ENCODE measurements at places on chromosomes 2 and 18.

GRCh38 chr2:171365232-171365631 is 68.6 kb downstream of the METTL8 start:
- DNase-seq: no peak

- no peak for DNase-seq
Observed at GRCh38 chr2:68404893-68405799, 40.1 kb downstream of the PLEK start.

DNA sequence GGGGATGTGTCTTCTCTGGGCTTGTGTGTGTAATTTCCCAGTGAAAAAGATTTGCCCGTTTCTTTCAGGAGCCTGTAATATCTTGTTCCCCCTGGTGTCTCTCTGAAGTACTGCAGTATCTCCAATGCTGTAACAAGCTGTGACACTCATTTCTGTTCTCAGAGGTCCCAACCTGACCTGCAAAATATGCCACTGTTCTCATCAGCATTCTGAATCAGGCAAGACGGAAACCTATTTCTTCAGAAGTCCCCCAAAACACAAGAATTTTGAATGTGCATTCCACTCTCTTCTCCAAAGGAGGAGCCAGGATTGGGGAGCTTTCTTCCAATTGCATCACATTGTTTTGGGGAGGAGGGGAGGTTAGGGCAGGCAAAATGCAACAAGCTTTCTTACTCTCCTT is 77.0 kb upstream of the CNGA3 start:
- no peak for DNase-seq

GRCh38 chr2:125658583-125658982 is 997.4 kb upstream of the GYPC start:
- DNase-seq: no peak

- no peak for DNase-seq
Observed at GRCh38 chr18:45270289-45270771, 344.9 kb upstream of the SLC14A2 start.

GRCh38 chr2:36455011-36455410 is 99.4 kb downstream of the CRIM1 start:
- DNase-seq: no peak

- no peak for DNase-seq
Observed at GRCh38 chr18:13612196-13612997, 114.0 kb downstream of the FAM210A start.

- no peak for DNase-seq
Observed at GRCh38 chr2:178044836-178045235, 27.7 kb downstream of the PDE11A start.

GRCh38 chr2:37215250-37215649 is 16.1 kb downstream of the CEBPZ start:
- no peak for DNase-seq

- DNase-seq: no peak
Observed at GRCh38 chr2:29917781-29918180, 3.6 kb downstream of the ALK start.

- peak; percentile 62 for DNase-seq
Observed at GRCh38 chr18:6566338-6566911, 151.7 kb upstream of the L3MBTL4 start.

- DNase-seq: no peak
Observed at GRCh38 chr18:2958819-2959298, 54.1 kb downstream of the LPIN2 start.

DNA sequence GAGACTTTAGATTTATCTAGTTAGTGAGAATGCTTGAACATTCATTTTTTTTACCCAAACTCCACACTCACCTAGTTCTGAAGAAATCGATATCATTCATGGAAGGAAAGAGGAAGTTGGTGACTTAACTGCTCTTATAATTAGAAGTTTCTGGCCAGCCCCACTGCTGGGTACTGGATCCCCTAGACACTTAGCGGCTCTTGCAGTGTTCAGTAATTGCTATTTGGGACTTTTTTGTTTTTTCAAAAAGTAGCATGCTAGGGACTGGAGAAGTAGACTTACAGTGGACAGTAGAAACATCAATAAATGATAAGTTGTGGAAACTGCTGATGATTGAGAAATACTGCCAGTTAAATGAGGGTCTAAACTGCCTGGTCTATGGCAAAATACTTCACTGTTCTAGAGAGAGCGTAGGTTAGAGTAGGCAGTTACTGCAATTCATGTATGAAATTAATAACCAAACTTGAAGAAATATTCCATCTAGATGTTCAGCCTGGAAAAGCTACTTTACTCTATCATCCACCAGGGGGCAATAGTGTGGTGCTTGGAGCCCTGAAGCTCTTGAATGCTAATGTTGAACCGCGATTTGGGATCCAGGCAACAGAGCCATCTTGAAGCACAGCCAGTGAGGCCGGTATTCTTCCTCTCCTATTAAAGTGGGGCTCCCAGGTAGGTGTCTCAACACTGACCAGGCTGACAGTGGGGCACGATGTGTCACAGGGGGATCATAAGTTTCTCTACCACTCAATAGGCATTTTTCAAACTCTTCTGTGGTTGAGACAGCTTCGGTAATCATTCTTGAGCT is 146.1 kb upstream of the SESTD1 start:
- DNase-seq: peak; percentile 6

DNA sequence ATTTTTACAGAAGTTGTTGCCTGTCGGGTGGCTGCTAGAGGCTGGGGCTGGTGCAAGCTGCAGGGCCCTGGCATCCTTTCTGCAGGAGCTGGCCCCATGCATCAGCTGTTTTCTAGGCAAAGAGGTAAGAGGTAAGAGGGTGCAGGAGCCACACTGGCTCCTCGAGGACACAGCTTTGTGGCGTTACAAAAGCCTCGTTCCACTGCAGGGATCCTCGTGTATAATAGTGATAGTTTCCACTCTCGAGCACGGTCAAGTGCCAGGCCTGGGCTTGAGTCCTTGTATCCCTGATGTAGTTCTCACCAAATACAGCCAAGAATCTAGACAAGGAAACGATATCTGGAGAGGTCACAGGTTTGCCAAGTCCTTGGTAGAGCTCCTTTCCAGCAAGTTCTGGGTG is 33.2 kb upstream of the FHOD3 start:
- no peak for DNase-seq

- no peak for DNase-seq
Observed at GRCh38 chr2:60534052-60534685, 19.3 kb downstream of the BCL11A start.

DNA sequence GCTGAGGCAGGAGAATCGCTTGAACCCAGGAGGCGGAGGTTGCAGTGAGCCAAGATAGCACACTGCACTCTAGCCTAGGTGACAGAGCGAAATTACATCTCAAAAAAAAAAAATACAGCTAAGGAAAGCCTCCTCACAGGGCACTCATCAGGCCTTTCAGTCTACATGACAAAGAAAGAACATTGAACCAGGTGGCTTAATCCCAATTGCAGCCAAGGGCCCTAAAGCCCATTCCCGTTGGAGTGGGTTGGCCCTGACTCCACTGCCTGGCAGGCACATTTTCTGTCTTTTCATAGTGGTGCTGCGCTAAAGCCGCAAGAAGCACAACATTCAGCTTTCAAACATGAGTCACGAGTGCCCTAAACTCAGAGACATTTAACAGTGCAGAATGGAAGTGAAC is 372.5 kb downstream of the RNF144A start:
- no peak for DNase-seq

GRCh38 chr2:218003981-218004419 is 1.2 kb upstream of the TNS1 start:
- no peak for DNase-seq

DNA sequence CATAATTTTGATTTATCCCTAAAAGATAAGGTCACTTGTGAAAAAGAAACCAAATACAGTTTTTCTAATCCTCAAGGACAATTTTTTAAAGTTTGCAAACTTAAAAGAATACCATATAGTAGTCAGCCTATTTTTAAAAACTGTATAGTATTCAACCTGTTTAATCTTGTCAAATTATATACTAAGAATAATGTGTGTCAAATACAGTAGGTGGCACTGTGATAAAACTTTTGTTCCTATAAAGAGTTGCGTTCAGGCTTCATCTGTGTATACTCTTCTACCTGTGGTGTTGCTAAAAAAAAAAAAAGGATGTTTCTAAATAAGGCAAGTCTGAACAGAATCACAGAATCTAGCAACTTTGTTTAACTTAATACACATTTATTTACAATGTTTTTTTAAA is 68.6 kb downstream of the CCDC138 start:
- no peak for DNase-seq
